RWPE1 (cell line): ENCODE measurements at places on chromosomes 7 and 10.

- DNase-seq: no peak
Measured at GRCh38 chr10:79095316-79095715, 26.6 kb downstream of the ZMIZ1 start.

GRCh38 chr7:30548845-30549244 is 44.2 kb upstream of the GGCT start:
- peak; percentile 76 for DNase-seq

DNA sequence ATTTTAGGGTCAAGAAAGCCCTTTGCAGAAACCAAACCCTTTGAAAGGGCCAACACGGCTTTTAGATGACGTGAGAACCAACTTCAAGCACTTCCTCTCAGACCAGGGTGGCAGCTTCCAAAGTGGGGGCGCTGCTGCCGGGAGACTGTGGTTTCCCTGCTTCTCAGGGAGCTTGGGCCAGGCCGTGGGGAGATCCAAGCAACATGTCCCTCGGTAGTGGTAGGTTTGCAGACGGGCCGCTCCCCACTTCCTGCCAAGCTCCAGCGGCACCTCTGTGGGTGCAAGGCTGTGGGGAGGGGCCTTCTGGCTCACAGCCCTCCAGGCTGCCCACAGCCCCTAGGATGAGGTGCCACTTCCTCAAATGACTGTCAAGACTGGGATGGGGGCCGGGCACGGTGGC is 132.4 kb downstream of the FAM53B start:
- no peak for DNase-seq

GRCh38 chr7:3300221-3300650 is 816 bp upstream of the SDK1 start:
- DNase-seq: no peak

GRCh38 chr7:7764520-7765396 is 46.4 kb upstream of the RPA3 start:
- DNase-seq: no peak

DNA sequence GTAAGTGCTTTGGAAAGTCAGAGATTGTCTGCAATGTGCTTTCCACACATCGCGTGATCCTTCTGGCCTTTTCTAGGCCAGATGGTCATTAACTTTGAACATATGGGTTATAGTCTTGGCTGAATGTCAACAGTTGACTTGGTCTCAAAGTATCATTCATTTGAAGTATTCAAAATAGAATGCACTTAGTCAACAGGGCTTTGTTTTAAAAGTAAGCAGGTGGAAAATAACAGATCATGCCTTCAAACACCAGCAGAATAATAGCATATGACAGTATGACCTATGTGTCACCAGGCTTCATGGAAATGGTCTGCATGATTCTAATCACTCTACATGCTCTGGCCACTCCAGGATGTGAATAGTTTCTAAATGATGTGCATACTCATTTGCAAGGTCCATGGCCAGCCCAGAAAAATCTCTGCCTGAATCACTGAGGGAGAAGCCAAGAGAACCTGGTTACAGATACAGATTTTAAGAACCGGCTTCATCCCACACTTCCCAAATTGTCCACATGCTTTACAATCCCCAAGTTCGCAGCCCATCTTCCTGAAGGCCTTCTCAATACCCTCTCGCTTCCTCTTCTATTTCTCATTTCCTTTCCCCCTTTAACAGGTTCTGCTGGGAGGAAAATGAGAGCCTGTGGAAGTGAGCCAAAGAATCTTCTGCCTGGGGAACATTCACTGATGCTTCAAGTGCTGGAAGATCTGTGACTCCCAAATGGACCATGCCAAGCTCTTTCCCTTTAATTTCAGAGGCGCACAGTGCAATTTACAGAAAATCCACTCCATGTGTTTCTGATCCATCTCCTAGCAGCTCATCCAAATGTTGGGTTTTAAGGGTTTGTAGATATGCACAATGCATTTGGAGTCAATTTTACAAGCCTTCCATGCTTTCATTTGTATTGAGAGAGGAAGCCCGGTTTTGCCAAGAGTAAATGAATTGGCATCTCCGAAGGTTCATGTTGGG is 122.8 kb upstream of the GDF10 start:
- no peak for DNase-seq
